Hypothalamus (tissue), 51 donors: ENCODE measurements at places on chromosomes 5 and 9.

DNA sequence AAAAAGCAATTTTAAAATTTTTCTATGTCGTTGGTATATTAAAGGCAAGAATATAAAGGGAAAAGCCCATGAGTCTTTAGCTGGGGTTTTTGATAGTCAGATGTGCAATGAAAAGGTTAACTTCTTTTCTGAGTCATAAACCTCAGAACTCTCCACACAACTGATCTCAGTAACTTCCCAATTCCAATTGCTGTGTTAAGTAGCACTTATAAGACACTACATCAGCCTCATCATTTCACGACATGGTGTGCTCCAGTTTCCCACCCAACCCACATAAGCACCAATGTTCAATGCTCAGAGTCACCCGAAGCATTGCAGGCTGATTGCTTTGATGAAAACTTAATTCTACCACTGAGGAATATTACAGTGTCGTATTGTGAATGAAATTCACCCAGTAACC, 155.8 kb downstream of the TSSK1B start:
- DNase-seq: no peak

DNA sequence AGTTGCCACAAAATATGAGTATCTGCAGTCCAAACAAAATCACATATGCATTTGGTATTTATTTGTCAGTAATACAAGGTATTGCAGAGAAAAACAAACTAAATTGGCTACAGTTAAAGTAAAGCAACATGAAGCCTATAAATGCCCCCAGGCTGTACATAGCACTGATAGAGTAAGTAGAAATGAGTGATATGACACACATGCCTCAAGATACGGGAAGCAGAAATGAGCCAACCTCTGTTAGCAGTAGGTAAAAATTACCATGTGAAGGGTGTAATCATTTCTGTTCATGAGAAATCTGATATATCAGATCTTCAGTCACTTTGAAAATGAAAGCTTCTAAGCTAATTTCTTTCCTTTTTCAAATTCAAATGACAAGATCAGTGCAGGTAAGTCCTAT, 131.1 kb downstream of the CHSY3 start:
- DNase-seq: no peak

DNA sequence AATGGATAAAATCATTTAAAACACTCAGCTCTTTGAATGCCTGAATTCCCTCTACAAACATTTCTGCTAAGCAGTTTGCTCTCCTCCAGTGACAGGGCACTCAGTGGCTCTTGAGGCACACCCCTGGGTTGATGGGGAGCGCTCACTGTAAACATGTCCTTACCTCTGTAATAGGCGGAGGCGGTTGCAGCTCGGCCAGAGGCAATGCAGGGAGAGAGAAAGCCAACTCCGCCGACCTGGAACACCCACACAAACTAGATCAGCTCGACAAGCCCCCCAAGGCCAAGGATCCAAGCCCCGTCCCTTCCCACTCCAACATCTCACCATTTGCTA, 329 bp downstream of the CDC23 start:
- peak; percentile 47 for DNase-seq

DNA sequence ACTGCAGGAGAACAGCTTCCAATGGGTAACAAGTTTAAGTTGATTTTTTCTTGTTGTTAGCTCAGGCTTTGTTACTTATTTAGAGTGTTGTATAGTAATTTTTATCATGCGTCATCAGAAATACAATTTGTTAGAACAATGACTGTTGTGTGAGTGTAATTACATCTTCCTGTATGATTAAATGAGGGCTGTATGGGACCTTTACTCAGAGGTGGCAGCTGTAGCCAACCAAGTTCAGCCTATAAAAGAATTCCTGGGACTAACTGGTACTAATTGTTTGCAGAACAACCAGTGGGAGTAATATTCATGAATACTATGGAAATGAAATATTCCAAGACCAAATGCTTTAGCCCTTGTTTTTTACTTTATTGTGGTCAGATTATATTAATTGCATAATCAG, 30.8 kb upstream of the TJP2 start:
- DNase-seq: no peak

DNA sequence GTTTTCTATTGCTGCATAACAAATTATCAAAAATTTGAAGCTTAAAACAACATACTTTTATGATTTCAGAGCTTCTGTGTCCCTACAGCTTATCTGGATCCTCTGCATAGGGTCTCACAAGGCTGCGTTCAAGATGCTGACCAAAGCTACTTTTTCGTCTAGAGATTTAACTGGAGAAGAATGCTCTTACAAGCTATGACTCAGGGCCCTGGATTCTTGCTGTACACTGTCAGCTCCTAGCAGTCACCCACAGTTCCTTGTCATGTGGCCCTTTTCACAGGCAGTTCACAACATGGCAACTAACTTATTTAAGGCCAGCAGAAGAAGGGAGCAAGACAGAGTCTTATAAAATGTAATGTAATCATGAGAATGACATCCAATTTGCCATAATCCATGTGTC, 70.8 kb upstream of the FAM174A start:
- no peak for DNase-seq

DNA sequence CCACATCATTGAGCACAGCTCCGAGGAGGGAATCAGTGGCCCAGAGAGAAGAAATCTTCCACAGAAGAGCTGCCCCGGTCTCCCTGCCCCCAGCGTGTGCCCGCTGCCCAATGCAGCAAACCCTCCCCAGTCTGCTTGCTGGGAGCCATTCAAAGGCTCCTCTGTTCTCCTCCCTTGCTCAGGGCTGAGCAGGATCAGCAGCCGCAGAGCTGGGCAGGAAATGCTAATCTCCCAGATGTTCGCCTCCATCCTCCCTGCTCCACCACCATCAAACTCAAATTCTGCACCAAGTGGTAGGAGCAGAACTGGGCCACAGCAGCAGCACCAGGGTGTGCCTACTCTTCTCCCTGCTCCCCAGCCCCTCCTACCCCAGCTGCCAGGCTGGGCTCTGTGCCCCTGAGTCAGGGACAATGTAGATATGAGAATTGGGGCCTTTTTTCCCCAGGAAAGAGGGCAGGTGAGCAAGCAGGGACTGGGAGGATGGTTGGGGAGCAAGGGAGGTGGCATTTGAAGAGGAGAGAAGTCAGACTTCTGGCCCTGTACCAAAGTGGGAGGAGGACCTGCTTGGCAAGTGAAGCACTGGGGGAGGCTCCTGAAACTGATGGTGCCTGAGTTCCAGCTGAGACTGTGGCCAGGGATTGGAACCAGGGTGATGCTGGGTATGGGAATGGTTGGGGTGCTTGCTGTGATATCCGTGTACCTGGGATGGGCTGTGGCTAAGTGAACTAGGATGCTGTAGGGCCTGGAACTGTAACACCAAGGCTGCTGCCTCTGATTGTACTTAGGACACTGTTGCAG, 1.9 kb upstream of the PCDH1 start:
- peak; percentile 40 for DNase-seq

GRCh38 chr5:79840084-79840990, 150.7 kb downstream of the CMYA5 start:
- DNase-seq: no peak

- DNase-seq: no peak
Measured at GRCh38 chr5:117713585-117714198, 1139.1 kb upstream of the SEMA6A start.

GRCh38 chr5:137146402-137146890, 352.7 kb downstream of the SPOCK1 start:
- peak; percentile 46 for DNase-seq

GRCh38 chr9:34501889-34502425, 20.8 kb downstream of the ENHO start:
- DNase-seq: peak; percentile 97

DNA sequence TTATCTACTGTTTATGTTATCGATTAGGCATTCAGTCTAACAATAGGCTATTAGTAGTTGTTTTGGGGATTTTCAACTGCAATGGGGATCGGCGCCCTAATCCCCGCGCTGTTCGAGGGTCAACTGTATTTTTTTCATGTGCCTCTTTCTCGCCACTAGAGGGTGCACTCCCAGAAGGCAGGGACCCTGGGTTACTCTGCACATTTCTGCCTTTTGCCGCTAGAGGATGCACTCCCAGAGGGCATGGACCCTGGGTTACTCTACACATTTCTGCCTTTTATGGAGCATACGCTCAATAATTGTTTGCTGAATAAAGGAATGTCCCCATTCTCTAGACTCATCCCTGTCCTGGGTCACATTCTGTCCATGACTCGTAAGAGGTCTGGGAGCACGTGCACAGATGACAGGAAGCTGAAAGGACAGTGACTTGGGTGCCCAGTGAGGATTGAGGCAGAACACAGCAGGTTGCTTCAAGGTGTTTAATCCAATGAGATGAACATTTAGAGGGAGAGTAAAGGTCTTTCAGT, 27.9 kb upstream of the RECK start:
- DNase-seq: no peak

- DNase-seq: no peak
Measured at GRCh38 chr9:75087289-75087823, 599 bp downstream of the NMRK1 start.

GRCh38 chr5:109837231-109837861, 147.6 kb downstream of the MAN2A1 start:
- no peak for DNase-seq
